Astrocyte of the spinal cord (primary cell): ENCODE measurements at places on chromosomes 1 and 21.

GRCh38 chr1:221991221-221991620 is 249.3 kb upstream of the DUSP10 start:
- peak; percentile 65 for DNase-seq

GRCh38 chr1:36542962-36543515 is 60.3 kb upstream of the CSF3R start:
- DNase-seq, result no peak

GRCh38 chr1:183887826-183888819 is 83.2 kb downstream of the RGL1 start:
- DNase-seq, result peak; percentile 77

DNA sequence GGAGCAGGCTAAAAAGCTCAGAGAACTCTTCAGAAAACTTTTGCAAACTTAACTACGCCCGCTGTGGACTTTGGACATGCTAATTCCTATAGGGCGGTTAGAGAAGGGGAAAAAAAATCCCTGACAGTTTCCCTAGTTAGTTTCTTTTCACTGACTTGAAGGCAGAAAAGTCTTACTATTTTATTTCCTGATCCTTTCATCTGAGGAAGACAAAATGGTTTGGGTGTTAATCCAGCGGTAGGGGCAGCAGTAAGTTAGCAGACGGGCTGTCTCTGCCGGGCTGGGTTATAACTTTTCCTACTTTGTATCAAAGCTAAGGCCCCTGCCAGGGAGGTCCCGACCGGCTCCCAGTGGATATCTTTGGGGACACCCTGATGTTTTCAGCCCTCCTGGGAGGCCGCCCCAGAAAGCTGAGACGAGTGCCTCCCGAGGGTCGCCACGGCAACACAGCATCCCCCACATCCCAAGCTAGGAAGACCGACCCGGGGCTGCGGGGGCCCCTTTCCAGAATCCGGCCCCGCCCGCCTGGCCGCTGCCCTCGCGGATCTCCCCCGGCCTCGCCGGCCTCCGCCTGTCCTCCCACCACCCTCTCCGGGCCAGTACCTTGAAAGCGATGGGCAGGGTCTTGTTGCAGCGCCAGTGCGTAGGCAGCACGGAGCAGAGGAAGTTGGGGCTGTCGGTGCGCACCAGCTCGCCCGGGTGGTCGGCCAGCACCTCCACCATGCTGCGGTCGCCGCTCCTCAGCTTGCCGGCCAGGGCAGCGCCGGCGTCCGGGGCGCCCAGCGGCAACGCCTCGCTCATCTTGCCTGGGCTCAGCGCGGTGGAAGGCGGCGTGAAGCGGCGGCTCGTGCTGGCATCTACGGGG is 162.6 kb downstream of the RUNX1 start:
- peak; percentile 41 for DNase-seq

GRCh38 chr1:109425391-109426280 is 612 bp downstream of the PSMA5 start:
- peak; percentile 42 for DNase-seq

- peak; percentile 49 for DNase-seq
These were observed 150.0 kb downstream of the CASZ1 start for GRCh38 chr1:10646347-10646861.

DNA sequence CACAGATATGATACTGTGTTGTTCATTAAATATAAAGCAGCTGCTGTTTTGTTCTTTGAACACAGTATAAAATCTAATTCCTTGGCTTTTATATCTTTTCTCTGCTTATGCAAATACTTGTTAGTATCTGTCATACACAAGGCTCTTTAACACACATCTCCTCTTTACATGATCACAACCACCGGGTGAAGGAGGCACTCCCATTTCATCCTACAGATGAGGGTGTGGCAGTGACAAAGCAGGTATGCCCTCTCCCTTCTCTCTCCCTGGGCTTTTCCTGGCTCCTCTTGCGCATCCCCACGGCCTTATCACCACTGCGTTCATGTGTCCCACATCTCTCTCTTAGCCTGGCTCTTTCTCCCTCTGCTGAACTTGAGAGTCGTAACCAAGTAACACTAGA is 38.2 kb downstream of the JUN start:
- no peak for DNase-seq

DNA sequence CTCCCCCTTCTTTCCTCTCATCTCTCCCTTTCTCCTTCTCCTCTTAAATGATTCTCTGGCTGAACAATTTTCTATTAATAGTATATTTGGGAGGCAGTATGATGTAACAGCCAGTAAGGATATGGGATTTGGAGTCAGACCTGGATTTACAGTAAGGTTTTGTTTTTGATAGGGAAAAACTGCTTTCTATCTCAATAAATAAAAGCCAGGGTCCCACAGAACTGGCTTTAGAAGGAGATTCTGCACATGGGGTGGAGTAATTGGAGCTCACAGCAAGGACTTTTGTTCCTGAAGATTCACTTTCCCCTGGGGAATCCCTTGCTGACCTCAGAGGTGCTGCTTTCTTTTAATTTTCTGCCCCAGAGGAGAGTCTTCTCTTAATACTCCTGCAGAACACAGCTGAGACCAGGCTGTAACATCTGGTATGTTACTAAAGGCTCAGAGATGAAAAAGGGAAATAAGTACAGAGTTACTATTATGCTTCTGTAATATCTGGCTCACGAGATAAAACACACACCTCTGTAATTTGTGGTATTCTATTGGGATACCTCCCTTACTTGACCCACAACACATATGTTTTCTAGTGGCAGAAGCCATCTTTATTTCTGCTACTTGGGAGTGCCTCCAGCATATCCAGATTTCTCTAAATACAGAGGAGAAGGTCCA is 13.4 kb downstream of the EPB41 start:
- peak; percentile 56 for DNase-seq

GRCh38 chr1:184824691-184825323 is 70.1 kb upstream of the EDEM3 start:
- DNase-seq, result no peak

- DNase-seq, result no peak
These were observed 474.4 kb downstream of the FAM72C start for GRCh38 chr1:143497374-143497747.

- DNase-seq, result no peak
These were observed 48.7 kb upstream of the CNTN2 start for GRCh38 chr1:204994086-204994862.

DNA sequence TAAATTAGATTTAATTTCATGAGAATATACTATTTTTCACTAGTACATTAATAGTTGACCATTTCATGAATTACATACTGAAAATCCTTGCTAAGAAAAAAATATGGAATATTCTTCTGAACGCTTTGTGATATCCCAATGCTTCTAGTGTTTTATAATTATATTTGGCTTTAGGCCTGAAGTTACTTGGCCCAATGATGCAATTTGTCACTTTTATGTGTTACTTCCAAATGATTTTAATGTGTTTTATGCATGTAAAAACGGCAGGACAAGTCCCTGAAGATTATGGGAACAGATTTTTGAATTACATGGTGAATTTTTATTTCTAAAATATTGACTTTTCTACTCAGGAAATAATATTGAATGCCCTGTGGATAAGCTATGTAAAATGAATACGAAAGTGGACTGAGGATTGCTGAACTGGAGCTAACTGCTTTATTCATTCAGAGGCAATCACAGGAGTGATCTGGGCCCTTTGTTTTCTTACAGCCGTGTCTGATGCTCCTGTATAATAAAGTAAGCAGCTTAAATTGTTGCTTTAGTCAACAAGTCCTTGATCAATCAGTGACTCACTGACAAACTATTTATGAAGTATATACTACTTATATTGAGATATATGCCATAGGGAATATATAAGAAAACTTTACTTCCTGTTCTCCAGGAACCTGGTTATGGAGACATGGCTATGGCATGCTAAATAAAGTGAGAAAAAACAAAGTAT is 543.0 kb upstream of the RGS18 start:
- no peak for DNase-seq

DNA sequence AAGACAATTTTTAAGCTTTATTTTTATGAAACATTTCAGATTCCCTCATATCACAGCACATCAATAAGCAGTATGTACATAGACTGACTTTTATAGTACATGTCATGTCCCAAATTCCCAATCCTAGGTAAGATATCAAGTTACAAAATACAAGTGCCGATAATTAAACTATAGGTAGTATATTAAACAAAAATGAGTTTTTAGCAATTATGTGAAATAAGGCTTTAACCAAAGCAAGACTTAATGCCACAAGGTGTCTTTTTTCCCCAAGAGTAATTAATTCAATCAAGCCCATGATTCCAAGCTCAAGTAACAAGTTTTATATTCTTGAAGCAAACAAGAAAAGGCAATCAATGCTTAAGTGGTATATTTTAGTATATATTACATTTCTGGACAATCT is 4.9 kb downstream of the EXOC8 start:
- DNase-seq, result no peak

DNA sequence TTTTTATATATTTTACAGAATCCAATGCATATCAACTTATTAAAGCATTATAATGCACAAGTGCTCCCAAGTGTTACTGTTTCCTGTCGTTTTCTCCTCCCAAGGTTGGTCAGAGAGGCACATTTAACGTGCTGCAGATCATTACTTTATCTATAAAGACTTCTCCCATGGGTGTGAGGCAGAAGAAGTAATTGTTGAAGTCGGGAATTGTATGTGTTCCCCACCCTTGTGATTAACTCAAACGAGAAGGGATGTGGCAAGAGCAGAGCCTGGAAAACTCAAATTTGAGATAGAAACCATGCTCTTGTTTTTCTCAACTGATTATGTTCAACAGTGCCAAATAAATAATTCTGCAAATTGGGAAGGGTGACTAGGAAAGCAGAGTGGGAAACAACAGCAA is 412.5 kb upstream of the ADAMTS5 start:
- no peak for DNase-seq

DNA sequence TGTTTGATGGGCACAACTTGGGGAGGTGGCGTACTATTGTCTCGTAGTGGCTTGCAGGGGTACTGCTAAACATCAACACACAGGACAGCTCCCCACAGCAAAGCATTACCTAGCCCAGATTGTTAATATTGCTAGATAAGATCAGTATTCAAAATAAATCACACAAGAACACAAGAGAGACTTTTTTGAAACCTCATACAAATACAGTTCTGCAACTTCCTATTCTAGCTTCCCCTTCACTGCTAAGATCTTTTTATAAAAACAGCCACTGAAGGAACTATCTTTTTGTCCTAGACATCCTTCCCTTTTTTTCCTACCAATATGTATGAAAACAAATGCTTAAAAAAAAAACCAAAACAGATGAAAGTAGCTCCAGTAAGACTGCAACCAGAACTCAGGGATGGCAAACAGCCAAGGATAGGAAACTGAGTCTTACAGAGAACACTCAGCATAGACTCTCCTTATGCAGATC is 137.8 kb upstream of the KRTAP19-8 start:
- DNase-seq, result no peak

GRCh38 chr1:55195521-55196233 is 19.5 kb downstream of the USP24 start:
- no peak for DNase-seq

DNA sequence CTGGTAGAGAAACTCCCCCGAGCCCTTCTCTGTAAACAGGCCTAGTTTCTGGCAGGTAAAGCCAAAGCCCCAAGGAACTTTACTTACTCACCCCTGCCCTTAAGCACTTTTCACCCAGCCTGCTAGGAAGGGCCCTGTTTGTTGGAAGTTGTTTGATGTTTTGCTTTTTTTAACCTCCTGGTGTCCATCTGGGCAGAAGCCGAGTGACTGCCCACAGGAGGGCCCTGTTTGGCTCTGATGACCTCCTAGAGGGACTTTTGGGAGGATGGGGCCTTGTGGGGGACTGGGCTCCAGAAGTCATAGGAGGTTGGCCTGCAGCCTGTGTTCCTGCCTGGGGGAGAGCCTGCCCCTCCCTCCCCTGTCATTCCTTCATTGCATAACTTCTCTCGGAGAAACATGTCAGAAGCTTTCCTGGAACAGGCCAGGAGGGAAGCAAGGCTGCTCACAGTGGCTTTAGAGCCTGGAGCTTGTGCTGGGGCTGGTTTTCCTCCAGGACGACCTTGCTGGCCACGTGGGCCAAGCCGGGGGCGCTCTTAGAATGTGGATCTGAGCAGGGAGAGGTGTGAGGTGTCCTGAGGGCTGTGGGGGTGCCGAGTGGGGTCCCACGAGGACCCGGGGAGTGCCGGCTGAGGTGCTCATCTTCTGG is 33.9 kb downstream of the COQ8A start:
- peak; percentile 29 for DNase-seq

- no peak for DNase-seq
These were observed 35.9 kb downstream of the DNASE2B start for GRCh38 chr1:84434081-84434769.

GRCh38 chr1:181079382-181079781 is 9.1 kb upstream of the IER5 start:
- DNase-seq, result no peak

GRCh38 chr1:8189931-8190483 is 127.9 kb upstream of the SLC45A1 start:
- DNase-seq, result peak; percentile 87

GRCh38 chr1:243507672-243508302 is 251.9 kb downstream of the SDCCAG8 start:
- DNase-seq, result no peak

DNA sequence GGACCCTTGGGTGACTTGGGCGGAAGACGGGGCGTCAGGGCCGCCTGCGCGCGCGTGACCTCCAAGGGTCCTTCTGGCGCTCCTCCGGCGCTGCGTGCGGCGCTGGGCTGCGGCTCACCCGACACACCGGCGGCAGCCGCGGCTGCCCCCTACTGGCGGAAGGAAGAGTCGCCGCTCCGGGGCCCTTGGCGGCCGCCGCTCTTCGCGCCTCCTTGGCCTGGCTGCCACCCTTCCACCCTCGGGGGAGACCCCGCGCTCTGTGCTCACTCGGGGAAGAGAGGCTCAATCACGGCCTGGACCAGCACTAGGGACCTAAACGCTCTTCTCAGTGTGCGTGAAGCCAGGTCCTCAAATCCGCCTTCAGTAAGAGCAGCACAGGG is 89.7 kb downstream of the DMRTA2 start:
- DNase-seq, result peak; percentile 15

DNA sequence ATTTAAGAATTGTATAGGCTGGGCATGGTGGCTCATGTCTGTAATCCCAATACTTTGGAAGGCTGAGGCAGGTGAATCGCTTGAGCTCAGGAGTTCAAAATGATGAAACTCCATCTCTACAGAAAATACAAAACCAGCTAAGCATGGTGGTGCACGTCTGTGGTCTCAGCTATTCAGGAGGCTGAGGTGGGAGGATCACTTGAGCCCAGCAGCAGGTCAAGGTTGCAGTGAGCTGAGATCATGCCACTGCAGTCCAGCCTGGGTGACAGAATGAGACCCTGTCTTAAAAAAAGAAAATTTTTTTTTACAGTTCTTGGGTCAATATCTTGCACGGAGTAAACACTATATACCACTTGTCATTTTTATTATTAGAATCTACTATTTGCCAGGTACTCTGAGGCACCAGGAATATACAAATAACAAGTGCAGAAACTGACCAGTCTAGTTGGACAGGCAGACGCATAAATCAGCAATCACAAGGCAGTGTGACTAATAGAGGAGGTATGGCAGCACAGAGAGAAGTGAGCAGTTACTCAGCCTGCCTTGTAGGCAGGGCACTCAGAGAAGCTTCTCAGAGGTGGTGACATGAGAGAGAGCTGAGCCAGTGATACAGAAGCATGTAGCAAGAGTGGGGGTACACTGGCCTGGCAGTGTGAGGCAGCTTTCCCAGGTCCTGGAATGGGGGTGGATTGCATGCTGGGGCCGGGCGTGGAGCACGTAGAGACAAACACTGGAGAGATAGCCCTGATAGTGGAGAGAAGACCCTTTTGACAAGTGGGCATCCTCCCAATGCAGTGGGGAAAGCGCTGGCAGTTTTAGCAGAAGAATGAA is 8.0 kb downstream of the PHLDA3 start:
- peak; percentile 94 for DNase-seq
